Islet precursor cell (in vitro differentiated cells): ENCODE measurements at places on chromosomes 16 and 17.

- DNase-seq = no peak
Observed at GRCh38 chr16:31754998-31755615, 118.5 kb upstream of the ZNF267 start.

DNA sequence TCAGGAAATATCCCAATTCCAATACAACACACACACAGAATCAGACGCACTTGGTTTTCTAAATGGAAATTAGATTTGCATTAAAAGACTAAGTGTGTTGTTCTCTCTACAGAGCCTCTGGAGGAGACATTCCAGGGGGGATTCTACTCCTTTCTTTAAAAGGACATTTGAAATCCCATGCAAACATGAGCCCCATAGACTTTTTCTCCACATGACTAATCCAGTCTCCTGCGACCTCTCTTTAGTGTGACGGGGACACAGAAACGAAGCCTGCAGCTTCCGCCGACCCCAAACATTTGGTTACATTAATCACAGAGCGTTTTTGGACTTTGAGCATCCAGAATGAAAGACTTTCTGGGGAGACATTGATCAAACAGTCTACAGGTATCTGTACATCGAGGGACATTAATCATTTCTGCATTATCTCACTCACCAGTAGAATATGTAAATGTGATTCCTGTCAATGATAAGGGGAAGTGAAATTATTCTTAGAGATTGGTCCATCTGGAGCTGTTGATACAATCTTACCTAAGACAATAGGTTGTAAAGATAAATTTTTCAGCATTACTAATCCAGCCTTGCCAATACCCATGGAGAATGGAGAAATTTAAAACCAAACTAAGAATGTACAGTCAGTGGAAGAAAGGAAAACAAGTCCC lies 103.4 kb upstream of the IRX3 start:
- DNase-seq = no peak

- no peak for DNase-seq
Observed at GRCh38 chr16:48499923-48500381, 110.0 kb downstream of the N4BP1 start.

GRCh38 chr16:89020925-89021595 lies 44.1 kb upstream of the CBFA2T3 start:
- no peak for DNase-seq

- peak; percentile 59 for DNase-seq
Observed at GRCh38 chr16:13873835-13874438, 46.0 kb upstream of the ERCC4 start.

DNA sequence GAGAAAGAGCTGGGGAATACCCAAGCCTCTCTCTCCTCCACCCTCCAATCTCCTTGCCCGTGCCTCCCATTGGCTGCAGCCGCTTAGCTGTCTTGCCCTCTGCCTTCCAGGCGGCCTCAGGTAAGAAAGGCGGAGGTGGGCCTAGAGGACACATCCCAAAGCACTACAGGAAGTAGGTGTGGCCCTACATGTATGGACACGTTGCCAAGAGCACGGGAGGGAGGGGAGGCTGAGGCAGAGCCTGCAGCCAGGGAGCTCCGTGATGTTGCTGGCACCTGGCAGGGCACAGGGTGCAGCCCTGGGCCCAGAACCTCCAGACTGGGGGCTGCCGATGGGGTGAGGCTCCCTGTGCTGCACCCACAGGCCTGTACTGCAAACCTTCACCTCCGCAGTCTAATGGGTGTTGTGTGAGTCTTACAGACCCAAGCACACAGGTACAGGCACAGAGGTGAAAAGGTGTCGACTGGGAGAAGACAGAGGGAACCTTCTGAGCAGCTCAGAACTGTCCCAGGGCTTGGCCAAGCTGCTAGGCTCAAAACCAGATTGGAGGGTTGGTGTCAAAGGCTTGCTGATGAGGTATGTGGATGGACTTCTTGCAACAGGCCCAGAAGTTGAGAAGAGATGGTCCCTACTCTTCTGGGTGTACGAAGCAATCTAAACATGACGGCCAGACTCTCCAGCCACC lies 23.5 kb upstream of the FOXK2 start:
- no peak for DNase-seq

GRCh38 chr17:74424657-74425056 lies 7.2 kb upstream of the GPRC5C start:
- peak; percentile 56 for DNase-seq

DNA sequence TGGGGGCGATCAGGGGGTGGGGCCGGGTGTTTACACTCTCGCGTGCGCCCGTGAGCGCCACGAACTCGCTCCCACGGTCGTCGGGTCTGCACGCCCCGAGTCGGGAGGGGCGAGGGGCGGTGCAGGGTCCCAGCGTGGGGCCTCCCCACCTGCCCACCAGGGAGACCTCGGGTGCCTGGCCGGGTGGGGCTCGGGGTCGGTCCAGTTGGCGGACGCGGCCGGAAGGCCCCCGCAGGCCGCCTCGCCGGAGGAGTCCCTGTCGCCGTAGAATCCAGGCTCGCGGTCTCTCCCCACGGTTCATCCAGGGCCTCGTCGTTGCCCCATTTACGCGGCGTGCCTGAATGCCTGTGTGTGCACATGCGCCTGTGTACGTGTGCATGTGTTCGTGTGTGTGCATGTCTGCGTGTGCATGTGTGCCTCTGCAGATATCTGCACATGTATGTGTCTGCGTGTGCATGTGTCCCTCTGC lies 510 bp upstream of the RAB40B start:
- no peak for DNase-seq

DNA sequence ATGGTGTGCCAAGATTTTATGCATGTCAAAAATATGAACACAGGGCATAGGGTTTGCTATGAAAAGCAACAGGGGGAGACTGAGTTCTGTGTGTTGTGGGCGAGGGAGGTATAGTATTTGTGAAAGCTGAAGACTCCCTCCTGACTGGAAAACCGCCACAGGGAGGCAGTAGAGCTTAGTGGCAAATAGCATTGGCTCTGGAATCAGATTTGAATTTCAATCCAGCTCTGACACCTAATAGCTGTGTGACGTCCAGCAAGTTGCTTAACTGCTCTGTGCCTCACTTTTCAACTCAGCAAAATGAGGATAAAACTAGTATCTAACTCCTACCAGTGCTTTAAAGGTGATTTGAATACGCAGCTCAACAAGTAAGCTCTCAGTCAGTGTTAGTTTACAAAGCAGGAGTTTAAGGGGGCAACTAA lies 22.0 kb downstream of the KPNA2 start:
- no peak for DNase-seq

DNA sequence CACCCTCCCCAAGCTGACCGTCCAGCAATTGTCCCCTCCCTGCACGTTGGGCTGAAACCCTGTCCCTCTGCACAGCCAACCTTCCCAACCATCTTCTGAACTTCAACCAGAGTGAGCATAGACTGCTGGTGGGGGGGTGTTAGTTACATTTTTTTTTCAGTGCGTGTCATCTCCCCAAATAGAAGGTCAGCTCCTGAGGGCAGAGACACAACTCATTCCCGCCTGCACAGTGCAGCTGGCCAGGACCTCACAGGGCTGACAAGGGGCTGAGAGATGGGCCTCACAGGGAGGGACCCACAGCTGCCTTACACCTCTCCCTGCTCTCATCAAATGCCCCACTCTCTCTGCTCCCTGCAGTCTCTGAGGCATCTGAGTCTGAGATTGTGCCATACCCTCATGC lies 8.4 kb downstream of the SRL start:
- no peak for DNase-seq

GRCh38 chr17:78434455-78435329 lies 56.2 kb downstream of the PGS1 start:
- peak; percentile 60 for DNase-seq

- no peak for DNase-seq
Observed at GRCh38 chr17:74883241-74883745, 10.1 kb downstream of the FADS6 start.

GRCh38 chr17:74172700-74173099 lies 30.8 kb upstream of the RPL38 start:
- no peak for DNase-seq

DNA sequence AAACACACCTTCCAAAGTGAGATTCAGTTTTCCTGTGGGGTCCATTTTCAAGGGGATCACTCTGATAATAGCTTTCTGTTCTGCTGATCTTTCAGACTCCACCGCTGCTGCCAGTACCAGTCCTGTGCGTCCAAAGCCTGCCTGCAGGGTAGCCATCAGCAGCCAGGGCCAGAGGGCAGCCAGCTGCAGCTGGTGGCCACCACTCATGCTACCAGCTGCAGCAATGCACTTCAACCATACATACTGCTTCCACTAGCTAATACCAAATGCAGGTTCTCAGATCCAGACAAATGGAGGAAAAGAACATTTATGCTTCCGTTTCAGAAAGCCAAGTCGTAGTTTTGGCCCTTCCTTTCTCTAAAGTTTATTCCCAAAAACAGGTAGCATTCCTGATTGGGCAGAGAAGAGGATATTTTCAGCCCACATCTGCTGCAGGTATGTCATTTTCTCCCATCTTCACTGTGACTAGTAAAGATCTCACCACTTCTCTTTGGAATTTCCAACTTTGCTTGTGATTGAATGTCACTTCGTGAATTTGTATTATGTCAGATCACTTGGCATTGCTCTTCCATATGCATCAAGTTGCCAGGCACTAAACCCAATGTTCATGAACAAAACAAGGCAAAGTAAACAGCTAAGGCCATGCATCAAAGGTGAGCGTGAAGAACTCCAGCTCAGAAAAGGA lies 1.8 kb downstream of the RNF43 start:
- peak; percentile 89 for DNase-seq

DNA sequence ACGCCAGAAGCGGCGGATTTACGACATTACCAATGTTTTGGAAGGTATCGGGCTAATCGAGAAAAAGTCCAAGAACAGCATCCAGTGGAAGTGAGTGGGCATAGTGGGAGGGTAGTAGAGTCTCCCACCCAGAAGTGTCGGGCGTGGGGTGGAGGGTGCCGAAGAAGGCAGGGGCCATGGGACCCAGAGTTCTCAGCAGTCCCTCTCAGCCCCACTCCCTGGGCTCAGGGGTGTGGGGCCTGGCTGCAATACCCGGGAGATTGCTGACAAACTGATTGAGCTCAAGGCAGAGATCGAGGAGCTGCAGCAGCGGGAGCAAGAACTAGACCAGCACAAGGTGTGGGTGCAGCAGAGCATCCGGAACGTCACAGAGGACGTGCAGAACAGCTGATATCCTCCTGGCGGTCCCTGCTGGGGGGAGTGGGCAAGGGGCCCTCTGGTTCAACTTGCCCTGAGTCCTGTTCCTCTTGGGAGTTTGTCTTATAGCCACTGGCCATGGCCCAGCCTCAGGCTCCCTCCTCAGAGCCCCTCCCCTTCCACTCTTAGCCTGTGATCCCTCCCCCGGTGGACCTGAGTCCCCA lies 916 bp downstream of the E2F4 start:
- DNase-seq = no peak

- DNase-seq = peak; percentile 90
Observed at GRCh38 chr16:997440-998051, 16.0 kb downstream of the SOX8 start.

DNA sequence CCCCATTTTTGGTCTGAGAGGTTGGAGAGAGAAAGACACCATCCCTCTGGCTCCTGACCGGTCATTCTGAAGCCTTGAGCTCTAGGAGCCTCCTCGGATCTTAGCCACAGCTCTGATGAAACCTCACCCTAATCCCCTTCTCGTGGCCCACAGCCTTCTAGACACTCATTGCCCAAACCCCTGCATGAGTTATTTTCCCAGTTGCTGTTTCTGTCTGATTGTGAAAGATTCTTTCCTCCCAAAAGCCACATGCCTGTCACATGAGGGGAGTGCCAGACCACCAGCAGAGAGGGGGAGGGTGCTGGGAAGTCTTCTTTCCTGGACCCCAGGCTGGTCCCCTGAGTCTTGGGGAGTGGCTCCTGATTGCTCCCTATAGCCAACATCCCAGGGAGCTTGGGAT lies 17.6 kb upstream of the ABR start:
- no peak for DNase-seq

- DNase-seq = no peak
Observed at GRCh38 chr16:21656795-21657768, 4.7 kb upstream of the IGSF6 start.

DNA sequence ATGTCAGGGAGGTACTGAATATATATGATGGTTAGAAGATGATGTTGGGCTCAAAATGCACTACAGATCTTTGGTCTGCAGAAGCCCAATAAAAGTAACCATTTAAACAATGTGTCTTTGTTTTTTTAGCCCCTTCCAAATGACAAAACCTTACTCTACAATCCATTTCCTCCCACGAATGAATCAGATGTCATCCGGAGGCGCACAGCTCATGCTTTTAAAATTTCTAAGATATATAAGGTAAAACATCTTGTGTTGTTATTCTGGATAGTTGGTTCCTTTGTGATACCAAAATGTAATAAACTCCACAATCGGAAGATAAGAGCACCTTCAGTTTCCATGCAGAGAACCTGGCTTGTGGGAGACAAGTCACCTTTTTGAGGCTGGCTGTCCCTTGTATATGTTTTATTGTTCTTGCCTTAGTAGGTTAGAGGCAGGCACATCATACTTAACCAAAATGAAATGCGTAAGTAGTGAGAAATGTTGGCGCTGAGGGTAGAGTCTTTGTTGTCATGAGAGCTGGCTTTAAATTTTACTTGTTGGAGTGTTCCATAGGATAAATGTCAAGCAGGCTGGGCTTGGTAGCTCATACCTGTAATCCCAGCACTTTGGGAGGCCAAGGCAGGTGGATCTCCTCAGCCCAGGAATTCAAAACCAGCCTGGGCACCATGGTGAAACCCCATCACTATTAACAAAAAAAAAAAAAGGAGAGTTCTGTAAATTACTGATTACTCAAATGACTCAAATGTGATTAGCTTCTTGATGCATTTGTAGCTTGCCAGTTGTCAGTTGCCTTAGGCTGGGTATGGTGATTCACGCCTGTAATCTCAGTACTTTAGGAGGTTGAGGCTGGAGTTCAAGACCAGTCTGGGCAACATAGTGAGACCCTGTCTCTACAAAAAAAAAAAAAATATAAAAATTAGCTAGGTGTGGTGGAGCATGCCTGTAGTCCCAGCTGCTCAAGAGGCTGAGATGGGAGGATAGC lies 19.7 kb upstream of the SNTB2 start:
- no peak for DNase-seq

DNA sequence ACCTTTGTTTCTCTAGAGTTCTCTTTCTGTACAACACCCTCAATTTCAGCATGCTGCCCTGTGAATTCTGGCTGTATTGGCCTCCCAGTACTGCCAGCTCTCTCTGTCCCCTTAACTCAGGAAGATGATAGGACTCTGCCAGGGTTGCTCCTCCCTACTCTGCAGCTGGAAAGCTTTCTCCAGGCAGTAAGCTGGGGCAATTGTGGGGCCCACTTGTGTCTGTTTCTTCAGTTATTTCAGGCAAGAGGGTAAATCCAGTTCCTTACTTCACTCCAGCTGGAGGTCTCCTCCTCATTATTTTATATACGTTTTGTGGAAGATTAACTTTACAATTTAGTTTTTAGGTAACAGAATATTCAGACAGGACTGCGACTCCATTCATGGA lies 9.9 kb downstream of the C17orf100 start:
- DNase-seq = no peak
